ENCODE measurements at places on chromosomes 3 and 15.

DNA sequence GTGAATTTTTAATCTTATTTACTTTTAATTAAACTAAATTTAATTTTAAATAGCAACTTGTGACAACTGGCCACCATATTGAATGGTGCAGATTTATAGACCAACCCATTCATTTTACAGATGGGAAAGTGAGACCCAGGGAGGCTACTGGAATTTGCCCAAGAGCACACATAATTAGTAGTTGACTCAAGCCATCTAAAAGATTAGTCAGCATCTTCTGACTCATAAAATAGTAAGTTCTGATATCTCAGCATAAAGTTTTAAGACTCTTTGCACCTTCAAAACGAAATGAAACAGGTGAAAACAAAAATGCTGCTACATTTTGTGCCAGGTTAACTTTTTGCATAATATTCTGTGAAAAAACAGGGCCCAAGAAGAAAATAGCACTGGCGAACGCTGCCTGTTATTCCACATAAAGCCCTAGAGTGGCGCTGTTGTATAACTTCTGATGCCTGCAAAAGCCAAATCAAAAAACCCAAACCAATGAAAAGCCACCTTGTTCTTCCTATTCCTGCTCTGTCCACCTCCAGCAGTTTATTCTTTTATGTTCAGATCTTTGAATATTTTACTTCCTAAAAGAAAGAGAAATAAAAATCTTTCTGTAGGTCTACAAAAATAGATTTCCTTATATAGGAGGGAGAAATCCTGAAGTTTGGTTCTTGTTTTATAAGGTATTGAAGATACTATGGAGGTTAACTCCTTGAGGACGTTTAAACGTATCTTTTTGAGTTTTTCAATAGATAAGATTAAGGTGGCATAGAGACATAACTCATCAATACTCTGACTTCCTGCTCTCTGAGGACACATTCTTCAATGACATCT, 62.8 kb downstream of the OTOL1 start:
- DNase-seq = peak; percentile 40

GRCh38 chr15:57150066-57150865, 226.0 kb upstream of the CGNL1 start:
- DNase-seq = no peak

DNA sequence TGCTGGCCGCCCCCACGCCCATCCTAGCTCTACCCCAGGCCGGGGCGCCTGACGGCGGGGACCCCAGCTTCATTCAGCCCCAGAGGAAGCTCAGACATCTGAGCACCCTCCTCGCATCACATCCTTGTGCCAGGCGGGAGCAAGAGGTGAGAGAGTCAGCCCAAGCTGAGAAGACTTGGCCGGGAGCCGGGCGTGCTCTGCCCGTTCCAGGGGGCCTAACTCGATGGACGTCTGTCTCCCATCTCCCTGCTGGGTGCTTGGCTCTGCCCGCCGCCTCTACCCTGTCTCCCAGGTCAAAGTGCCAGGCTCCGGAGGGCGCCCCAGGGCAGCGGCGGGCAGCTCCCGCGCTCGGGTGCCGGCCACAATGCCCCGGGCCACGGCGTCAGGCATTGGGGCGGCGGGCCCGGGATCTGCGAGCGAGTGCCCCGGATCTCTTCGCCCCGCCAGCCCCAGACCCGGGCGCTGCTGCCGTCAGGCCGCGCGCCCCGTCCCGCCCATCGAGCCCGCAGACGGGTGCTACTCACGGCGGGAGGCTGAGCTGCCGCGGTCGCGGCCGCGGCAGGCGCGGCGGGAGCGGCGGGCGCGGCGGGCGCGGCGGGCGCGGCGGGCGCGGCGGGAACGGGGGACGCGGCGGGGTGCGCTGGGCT, 388 bp downstream of the DAPK2 start:
- peak; percentile 63 for DNase-seq

DNA sequence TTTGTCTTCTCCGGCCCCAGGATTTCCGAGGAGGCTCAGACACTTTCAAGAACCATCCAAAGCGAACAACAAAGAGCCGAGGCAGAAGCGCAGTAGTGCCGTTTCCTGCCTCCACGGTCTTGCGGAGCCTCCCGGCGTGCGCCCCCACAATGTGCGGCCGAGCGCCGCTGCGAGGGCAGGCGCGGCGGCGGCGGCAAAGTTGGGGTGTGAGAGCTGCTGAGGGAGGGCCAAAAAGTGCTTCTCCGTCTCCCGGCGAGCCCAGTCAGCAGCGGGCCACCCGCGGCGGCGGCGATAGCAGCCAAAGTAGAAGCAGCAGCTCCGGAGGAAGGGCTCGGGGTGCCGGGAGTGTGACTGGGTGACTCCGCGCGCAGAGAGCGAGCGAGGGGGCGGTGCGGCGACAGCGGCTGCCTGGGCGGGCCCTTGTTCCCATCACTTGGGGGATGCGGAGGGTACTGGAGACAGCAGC, 749.1 kb downstream of the ROBO1 start:
- peak; percentile 92 for DNase-seq

DNA sequence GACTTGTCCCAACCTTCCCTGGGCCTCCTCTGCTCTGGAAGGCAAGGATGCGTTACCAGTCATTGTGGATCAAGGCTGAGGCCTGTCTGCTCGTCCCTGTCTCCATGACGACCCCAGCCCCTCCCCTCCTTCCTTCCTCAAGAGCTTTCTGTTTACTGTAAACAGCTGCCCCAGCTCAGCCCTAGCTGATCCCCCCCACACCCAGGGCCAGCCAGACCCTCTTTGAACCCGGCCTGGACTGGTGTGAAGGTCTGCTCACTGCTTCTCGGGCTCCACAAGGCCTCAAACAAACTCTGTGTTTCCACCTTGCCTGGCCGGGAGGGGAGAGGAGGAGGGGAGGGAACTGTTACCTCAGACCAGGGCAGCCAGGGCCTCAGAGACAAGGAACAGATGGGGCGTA, 16.9 kb downstream of the VPS18 start:
- peak; percentile 77 for DNase-seq

GRCh38 chr3:195859061-195859845, 47.5 kb upstream of the MUC4 start:
- peak; percentile 61 for DNase-seq

DNA sequence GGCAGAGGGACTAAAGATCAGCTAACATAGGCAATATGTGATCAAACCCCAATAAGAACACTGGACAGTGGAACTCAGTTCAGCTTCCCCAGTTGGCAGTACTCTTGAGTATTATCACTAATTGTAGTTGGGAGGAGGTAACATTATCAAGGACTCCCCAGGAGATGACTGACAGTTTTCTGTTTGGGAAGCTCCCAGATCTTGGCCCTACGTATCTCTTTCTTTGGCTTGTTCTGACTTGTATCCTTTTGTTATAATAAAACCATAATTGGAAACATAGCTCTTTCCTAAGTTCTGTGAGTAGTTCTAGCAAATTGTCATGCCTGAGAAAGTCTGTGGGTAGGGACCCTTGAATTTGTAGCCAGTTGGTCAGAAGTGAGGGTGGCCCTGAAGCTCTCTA, 316.4 kb downstream of the ZNF621 start:
- no peak for DNase-seq

DNA sequence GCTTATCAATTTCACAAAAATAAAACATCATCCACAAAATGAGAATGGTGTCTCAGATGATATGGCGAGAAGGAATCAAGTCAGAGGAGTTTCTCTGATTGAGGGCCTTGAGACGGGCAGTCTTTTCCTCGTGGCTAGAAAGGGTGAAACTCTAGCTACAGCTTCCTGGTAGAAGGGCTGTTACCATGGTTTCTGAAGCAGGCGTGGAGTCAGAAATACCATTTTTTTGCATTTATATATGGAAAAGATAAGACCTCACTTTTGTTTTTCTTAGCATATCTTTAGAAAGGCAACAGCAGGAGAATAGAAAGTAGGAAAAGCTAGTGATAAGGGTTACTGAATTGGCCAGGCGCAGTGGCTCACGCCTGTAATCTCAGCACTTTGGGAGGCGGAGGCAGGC, 17.3 kb upstream of the SAMD7 start:
- DNase-seq = no peak

GRCh38 chr3:162193148-162194095, 696.8 kb downstream of the OTOL1 start:
- no peak for DNase-seq

DNA sequence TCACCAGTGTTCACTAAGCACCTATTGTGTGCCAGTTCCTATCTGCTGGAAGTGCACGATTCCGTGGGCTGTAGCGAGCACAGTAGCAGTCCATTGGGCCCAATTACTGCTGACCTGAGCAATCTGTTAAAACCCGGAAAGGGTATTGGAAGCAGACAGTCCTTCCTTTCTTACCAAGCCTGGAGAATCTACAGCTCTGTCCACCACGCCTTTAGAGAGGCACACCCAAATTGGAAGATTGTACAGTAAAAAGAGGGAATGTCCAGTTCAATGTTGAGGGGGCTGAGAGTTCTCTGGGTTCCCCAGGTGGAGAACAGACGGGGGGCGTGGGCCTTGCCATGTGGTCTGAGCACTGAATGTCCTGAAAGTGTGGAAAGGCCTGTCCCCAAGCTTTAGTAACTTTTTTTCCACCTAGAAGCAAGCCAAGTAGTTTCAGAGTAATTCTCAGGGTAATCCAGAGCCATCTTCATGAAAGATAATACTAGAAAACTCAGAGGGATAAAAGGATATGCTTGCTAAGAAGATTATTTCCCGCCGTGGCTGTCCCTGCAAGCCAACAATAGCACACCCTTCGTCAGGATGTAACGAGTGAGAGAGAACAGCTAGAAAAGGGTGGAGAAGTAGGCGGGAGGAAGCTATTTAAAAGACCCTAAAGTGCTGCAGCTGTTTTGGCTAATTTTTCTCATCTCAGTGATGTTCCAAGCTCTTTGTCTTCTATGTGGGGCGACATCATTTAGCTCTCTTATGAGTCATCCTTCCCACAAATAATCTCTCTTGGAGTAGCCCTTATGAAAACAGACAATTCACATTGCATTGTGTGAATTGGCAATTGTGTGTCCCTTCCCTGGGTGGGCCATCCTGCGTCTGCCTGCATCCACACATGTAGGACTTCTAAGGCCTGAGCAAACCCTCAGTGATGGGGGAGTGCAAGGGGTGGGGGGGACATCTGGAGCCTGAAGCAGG, 181.0 kb downstream of the ATG7 start:
- no peak for DNase-seq

GRCh38 chr3:193553586-193553985, 1.1 kb downstream of the ATP13A4 start:
- no peak for DNase-seq

GRCh38 chr3:183883291-183884096, 1.2 kb downstream of the PARL start:
- DNase-seq = no peak

- DNase-seq = no peak
These were observed 49.5 kb downstream of the GLDN start for GRCh38 chr15:51390966-51391422.

GRCh38 chr15:68376447-68377060, 55.4 kb downstream of the ITGA11 start:
- no peak for DNase-seq

DNA sequence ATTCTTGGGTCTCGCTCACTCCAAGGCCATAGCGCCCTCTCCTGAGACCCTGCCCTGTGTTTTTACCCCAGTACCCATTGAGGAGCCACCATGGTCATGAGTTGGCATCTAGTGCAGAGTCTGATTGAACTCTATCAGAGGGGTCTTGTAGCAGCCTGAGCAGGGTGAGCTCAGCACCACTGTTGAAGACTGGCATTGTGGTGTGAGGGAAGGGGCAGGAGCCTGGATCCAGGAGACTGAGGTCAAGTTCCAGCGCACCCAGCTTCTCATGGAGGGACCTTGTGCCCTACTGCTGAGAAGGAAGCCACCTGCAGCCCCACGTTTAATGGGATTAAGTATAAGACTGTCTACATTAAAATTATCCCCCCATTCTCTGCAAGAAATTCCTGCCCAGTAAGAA, 65.8 kb upstream of the LARS2 start:
- no peak for DNase-seq

DNA sequence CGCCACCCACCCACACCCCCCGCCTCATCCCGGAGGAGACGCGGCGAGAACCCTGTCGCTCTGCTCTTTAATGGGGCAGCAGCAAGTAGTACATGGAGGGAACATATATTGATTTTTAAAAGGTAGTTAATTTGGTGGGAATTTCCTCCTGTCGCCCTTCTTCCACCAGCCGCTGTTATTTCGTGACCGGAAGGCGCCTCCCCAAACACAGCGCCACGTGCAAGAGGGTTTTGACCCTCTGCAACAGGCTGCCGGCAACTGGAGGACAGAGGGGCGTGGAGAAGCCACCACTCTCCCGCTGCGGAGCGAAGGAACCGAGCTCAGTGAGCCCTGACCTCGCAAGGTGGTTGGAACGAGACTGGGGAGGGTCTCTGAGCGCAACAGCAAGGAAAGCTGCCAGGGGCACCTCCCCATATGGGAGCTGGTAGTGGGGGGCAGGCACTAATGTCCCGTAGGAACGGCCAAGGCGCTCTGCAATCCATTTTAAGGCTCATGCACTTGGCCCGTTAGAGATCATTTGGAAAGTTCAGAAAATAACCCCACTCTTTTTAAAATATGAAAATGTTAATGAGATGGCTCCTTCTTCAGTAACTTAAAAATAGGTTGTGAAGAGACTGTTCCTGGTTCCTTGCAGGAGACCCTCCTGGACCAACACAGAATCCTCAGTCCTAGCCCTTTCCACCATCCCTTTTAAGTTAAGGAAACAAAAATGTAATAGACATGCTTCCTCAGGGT, 4.3 kb downstream of the ONECUT1 start:
- peak; percentile 26 for DNase-seq

- no peak for DNase-seq
These were observed 73.7 kb downstream of the TM2D3 start for GRCh38 chr15:101578443-101578894.

GRCh38 chr15:38696109-38696727, 131.6 kb upstream of the RASGRP1 start:
- DNase-seq = no peak

DNA sequence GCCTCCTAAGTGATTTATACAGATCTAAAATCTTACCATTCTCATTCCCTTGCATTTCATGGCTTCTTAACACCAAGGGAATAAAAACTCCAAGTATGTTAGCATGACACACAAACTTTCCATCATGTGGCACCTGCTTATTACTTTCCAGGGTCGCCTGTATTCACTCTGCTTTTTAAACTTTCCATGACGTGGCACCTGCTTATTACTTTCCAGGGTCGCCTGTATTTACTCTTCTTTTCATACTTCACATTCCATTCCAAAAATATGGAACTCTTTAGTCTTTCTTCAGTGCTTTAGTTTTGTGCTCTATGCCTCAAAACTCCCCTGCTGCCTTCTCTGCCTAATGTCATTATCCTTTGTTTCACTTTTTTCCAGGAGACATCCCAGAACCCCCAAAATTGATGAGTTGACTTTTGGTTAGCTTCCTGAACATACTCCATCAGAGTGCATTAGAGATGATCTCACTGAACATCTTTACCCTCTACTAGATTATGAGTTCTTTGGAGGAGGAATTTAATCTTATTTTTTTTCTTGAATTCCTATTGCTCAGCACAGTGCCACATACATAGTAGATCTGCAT, 47.0 kb downstream of the CALML4 start:
- DNase-seq = no peak
